ENCODE measurements at places on chromosomes 4 and X.
A peak's percentile ranks its signal among the peaks of the same experiment; 100 is the strongest.

DNA sequence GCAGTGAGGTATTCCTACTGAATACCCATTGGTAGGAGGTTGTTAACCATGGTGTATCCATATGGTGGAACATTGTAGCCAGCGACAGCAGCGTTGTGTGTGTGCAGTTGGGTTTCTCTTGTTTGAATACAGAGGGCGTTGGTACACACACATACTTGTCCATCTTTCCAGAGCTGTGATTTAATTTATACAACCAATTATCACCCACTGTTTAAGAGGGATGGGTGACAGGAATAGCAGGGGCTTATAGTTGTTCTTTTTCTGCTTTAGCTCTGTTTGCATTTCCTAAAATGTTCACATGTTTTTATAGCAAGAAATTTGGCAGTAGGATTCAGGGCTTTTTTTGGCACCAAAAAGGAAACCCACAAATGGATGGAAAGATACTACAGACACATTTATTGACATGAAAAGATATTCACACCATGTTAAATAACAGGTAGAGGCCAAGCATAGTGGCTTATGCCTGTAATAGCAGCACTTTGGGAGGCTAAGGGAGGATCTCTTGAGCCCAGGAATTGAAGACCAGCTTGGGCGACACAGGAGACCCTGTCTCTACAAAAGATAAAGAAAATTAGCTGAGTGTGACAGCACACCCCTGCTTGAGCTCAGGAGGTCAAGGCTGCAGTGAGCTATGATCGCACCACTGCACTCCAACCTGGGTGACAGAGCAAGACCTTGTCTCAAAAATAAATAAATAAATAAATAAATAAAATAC is 60.6 kb downstream of the TNIP2 start:
- DNase-seq, result no peak

GRCh38 chr4:106329041-106329618 is 12.8 kb downstream of the AIMP1 start:
- peak; percentile 30 for DNase-seq

- DNase-seq, result no peak
Observed at GRCh38 chrX:11272290-11272689, 20.9 kb upstream of the AMELX start.

DNA sequence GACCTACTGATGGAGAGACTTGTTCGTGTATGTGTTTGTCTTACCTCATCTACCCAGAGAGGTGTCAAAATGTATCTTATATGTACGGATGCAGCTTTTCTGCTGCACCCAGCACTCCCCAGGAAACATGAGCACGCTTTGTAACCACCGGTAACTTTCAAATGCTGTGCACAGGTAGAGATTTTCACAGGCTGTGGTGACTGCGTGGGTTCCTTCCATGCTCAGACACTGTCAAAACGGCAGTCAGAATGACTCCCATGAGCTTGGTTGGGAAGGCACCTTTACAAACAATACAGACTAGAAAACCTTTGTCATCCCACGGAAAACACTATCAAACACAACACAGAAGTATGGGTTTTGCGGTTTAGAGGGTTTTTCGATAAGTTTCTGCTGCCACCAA is 28.2 kb downstream of the F11 start:
- DNase-seq, result no peak

DNA sequence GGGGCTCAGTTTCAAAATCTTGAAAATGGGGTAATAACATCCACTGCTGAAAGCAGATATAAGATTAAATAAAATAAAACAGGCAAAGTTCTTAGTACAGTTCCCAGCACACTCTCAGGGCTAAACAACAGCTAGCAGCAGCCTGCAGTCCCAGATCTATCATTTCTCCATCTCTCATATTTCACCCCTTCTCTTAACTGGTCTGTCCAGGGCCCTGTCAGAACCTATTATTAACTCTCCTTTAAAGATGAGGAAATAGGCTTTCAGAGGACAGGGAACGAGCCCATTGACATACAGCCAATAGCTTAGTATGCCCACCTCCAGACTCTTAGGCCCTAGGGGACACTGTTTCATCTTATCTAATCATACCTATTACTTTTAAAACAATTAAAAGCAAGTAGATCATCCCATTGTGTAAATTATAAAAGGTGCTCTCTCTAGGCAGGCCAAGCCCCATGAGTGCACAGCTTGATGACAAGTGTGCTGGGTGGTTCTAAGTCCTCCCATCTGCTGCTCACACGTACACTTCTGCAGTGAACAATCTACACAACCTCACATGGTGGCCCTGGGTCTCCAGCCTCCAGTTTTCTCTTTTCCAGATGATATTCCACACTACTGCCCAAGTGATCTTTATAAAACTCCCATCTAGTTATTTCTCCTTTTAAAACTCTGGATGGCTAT is 119.0 kb downstream of the APBB2 start:
- DNase-seq, result no peak

Measured in suppressor macrophage treated with lipopolysaccharide for 4 hours (primary cell).